ENCODE measurements at places on chromosomes 16 and 17.

DNA sequence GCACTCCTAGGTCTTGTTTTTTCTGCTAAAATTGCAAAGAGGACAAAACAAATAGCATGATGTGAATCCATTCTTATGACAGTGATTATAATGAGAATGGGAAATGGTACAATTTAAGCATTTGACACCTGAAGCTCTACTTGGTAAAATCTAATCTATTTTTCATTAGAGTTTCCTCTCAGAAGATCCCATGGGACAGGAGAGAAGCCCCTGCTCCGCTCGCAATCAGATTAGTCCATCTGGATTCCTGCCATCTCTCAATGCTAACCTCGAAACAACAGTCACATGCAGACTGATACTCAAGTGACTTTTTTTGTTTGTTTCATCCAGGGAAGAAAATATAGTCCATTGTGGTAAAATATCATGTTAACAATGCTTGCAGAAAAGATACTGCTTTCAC is 107.4 kb upstream of the TOM1L1 start:
- no peak for DNase-seq

- no peak for DNase-seq
Measured at GRCh38 chr17:64618848-64619247, 43.3 kb downstream of the SMURF2 start.

DNA sequence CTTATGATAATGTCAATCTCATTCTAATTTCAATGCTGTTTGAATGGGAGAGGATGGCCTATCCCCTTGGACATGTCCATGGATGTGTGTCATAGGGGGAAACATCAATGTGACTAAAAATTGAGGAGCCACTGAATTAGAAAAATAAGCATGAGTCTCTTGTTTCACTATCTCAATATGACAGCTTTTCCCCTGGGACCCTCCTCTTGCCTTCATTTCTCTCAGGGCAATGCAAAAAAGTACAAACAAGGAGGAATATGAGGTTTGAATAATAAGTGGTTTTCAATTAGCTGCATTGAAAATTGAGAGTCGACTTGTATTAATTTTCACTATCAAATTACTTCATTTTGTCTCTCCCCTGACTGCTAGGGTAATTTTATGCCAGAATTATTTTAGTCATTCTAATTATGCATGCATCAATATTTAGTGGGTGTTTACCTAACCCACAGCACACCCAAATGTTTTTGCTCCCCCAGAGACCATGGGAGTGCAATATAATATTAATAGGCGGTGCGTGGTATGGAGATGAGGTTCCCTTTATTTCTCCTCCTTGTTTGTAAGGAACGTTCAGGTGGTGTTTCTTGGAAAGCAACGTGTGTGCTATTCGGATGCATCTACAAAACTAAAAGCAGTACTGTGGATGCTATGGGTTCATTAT is 6.8 kb upstream of the SDR42E1 start:
- DNase-seq: no peak

DNA sequence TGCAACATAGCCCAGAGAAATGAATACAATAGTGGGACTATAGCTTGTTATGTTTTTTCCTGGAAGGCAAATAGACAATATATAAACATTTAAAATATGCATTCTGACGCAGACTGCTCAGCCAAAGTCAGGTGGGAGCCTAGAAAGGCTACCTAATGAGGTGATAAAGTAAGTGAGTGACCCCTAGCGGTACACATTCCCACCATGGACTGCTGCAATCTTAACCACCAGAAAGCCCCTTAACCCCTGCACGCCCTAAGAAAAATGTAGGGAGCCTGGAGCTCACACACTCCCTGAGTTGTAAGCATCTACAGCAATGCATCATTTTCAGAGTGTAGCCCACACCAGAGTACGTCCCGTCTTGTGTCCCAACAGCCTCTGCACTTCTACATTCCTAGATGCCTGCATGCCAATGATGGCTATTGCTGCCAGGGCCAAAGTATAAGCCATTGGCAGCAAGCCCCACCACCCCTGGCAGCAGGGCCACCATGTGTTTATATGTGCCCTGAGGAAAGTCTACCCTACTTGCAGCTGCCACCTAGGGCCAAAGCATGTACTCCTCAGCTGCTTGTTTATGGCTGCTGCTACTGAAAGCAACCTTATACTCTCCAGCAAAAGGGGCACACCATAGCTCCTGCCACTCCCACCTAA is 127.6 kb downstream of the KIF2B start:
- no peak for DNase-seq

DNA sequence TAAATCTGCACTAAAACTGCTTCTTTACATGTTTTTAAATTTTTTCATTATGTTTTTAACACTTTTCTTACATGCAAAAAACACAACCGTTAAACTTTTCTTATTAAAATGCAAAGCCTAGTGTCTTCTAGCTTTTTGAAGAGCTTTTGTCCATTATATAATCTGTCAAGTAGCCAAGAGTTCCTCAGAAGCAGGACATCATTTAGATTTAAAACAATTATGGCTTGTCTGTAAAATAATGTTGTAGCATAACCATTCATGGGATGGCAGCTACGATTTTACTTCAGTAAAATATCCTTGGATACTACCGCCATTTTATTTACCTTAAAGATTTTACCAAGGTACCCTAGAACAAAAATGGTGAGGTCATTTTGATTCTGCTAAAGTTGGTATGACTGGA is 2.8 kb downstream of the OMG start:
- no peak for DNase-seq

- no peak for DNase-seq
Measured at GRCh38 chr17:55086635-55087058, 118.1 kb downstream of the STXBP4 start.

DNA sequence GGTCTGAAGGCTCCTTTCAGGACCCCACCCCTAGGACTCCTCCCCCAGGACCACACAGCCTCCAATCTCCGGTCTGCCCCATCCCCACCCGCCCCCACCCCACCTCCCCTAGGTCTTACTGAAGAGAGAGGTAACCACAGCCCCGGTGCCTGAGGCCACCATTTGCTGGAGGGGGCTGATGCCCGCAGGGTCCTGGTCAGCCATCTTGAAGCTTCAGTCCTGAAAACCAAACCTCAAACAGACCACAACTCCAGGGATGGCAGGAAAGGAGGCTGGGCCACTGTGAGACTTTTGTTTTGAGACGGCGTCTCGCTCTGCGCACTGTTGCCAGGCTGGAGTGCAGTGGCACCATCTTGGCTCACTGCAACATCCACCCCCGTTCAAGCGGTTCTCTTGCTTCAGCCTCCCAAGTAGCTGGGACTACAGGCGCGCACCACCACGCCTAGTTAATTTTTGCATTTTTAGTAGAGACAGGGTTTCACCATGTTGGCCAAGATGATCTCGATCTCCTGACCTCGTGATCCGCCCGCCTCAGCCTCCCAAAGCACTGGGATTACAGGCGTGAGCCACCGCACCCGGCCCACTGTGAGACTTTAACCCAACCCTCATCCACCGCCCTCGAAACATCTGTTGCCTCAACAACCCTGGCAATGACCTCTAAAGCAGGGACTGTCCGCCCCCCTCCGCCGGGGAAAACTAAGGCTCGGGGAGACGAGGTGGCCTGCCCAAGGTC is 1.1 kb downstream of the SLC25A39 start:
- no peak for DNase-seq

Data from NK-92 treated with Interleukin-12 subunit alpha and Interleukin-12 subunit beta, amount 100 ng/mL, for 24 hours (cell line).